HEK293T (cell line): ENCODE measurements at places on chromosomes 5 and 9.

GRCh38 chr9:93257808-93258331 is 73.9 kb downstream of the WNK2 start:
- no peak for DNase-seq

DNA sequence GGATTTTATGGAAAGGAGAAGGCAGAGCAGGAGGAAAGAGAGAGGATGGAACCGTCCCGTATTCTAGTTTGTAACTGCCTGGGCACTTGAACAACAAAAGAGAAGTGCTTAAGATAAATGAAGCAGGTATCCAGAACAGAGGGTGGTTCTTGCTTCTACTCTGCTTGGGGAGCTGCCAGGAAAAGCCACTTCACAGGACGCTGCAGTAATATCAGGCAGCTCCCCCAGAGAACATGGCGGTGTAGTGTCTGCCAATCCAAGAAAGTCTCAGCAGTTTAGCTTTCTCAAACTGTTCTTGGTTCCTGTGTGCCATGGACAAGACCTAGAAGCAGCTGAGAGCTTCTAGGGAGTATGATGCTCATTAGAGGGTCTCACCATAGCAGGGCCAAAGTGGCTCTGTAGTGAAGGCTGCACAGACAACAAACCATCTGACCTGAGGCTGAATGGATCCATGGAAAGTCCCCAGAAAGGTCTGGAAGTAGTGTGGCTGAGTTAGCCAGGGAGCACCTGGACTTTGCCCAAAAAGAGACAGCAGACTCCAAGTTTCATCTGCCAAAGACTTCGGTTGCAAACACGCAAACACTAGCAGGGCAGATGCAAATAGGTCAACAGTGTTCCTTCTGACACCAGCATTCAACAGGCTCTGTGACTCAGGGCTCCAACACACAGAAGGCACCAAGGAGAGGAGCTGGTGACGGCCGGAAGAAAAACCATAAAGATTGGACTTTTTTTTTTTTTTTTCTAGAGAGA is 72.2 kb upstream of the TNFSF8 start:
- DNase-seq = no peak

DNA sequence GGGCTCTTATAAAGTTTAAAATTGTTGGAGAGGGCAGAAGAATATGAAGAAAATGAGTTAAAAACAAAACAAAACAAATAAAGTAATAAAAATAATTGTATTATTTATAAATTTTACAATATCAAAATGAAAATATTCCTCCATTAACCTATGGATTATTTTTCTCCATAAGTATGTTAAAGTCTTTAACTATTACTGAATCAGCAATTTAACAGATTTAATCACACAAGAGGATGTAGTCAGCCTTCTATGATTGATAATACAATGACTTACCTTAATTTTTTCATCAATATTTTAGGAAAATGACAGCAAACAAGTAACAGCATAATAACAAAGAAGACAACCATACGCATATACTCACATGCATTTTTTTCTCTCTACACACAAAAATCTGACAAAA is 1195.3 kb upstream of the NUDT12 start:
- DNase-seq = no peak

DNA sequence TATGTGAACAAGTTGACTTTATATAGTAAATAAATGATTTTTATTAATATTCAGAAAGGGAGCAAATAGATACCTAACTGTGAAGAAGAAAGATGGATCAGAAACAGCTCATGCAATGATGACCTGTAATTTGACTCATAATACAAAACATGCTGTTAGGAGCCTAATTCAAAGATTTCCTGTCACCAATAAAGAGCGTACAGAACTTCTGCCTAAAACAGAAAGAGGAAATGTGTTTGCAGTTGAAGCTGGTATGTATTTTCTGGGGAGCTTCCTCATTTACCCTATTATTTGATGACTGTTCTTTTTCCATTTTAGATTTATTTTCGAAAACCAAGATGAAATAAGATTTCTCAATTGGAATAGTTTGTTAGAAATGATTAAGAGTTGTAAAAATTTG is 11.4 kb downstream of the YTHDC2 start:
- no peak for DNase-seq

- no peak for DNase-seq
Observed at GRCh38 chr9:133493845-133494540, 15.1 kb upstream of the SLC2A6 start.

- DNase-seq = no peak
Observed at GRCh38 chr5:135592312-135593045, 13.7 kb upstream of the CXCL14 start.

DNA sequence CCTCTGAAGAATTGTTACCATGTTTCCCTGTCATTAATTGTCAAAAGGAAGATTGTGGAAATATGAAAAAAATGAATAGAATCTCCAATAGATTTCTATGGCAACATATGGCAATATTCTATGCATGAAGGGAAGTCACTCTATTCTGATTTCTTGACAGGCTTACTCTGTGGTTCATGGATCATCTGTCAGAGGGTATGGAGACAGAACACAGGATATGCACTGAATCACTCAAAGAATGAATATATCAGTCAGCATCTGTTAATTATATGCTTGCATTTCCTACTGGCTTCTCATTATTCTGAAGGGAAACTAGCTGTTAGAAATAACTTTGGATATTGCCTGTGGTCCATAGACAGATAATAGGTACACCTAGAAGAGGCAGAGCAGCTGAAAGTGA is 918.9 kb downstream of the DTWD2 start:
- no peak for DNase-seq

- no peak for DNase-seq
Observed at GRCh38 chr9:116594547-116594946, 92.6 kb upstream of the TRIM32 start.

DNA sequence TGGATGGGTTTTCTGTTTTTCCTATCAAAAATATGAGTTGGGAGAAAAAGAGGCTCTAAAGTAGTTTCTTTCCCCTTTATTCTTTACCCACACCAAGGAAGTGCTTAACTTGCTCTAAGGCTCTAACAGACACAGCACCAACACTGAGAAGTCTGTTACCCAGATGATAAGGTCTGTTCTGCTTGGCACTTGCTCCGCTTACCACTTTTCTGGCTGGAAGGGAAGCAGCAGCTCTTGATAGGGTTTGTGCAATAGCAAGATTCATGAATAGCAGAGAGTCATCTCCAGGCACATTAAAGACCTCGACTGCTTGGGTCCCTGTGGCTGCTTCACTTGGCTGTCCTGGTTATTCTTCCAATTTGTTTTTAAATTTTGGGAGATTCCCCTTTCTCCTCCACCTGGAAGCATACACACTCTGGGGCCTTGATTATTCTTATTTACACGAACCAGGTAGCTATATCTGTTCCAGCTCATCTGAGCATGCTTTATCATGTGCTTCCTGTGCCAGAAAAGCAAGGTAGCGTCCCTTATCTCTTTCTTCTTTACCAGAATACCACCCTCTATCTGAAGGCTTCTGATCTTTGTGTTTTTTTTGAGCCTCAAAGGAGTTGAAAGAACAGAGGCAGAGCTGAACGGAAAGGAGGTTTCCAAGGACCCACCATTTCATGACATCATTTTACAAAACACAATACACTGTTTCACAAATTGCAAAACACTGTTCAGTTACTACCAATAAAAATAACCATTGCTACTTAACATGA is 24.8 kb downstream of the PPP3R2 start:
- no peak for DNase-seq

GRCh38 chr9:123003466-123003865 is 30.0 kb upstream of the GPR21 start:
- DNase-seq = no peak

DNA sequence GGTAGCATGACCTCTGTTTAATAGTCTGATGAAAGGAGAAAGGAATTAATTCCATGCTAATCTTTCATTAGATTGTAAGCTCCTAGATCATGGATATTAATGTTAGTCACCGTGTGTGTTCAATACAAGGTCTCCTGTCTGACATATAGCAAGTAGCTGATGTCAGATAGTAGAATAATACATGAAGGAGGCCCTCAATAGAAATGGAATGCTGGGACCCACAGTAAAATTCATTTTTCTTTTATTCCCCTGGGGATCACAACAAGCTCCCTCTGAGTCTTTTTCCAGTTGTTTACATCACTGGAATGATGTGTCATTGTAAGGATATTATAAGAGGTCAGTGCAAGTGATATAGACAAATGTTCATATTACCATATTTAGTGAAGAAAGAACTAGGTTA is 240.3 kb upstream of the TRPC7 start:
- DNase-seq = no peak

GRCh38 chr9:130933114-130934046 is 5.7 kb downstream of the FIBCD1 start:
- no peak for DNase-seq

DNA sequence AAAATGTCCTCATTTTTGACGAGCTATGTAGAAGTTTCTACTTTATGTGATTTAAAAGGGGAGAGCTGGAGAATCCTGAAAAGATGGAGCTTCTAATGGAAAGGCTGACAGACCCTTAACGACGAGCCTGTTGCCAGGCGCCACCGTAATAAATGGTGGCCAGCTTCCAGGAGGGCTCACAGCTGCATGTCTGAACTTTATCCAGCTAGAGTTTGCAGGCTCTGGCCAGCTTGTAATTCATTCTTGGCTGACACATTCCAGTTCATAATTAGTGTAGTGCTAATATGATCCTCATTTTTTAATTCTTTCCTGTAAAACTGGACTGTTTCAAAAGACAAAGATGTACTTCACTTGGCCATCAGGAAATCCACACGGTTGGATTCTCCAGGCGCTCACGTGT is 246.7 kb downstream of the GAS1 start:
- no peak for DNase-seq

- no peak for DNase-seq
Observed at GRCh38 chr9:134216449-134216951, 52.1 kb upstream of the RNU6ATAC start.

DNA sequence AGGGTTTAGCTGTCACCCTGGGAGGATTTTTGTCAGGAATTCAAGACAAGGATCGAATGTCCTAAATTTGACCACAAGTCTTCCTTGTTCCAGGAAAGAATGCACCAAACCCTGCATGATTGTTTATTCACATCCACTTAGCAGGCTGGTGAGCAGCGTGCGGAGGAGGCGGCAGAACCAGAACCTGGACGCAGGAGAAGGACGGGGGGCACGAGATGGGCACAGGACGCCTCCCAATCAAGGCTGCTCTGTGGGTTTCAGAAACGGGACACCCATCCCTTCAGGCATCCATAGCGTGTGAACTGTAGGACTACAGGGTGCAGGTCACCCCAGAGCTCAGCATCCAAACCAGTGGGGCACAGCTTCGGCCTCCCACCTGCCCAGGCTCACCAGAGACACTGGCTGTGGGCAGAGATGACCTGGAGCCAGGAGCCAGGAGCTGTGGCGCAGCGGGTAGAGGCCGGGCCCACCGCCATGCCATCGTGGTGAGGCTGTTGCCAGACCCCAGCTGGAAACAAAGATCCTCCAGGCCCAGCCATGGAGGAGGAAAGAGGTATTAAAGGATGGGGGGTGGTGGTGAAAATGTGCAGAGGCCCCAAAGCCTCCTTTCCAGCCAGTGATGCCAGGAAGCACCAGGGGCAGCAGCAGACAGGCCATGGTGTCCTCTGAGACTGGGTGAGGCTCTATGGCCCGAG is 32.3 kb upstream of the ADAMTS2 start:
- DNase-seq = no peak
